Left lobe of liver (tissue), 2 donors: ENCODE measurements at places on chromosomes 12 and 14. TPM values are rescaled to one million over a fixed set of nuclear protein-coding genes. Genes with fewer than 3 reads are reported as not detected.

Gene DDX55
- 10.0 TPM for total RNA-seq

Gene C12orf54
- not detected for total RNA-seq

Gene SLC4A8
- 0.35 TPM for total RNA-seq

Gene RNASE7
- 0.13 TPM for total RNA-seq

Gene B4GALNT3
- total RNA-seq: 0.30 TPM

Gene GLIPR1L2
- total RNA-seq: 0.28 TPM
